COLO829 (cell line): ENCODE measurements at places on chromosomes 4 and X.

DNA sequence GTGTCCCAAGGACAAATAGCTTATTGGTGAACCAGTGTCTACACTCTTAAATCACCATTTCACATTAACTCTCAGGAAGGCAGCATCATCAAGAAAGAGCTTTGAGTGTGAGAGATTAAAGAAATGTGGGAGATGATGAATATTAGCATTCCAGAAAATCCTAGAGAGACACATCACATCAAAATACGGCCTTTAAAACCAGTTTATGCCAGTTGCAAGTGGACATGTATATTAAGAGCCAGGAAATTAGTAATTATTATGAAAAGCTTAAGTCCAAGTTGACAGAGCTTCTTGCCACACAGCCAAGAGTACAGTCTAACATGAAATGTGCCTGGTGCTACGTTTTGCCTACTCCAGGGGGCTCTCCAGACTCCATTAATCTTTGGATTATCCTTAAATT is 503.0 kb upstream of the BOD1L1 start:
- DNase-seq = no peak

GRCh38 chr4:78627046-78627965 is 75.7 kb downstream of the ANXA3 start:
- DNase-seq = no peak

GRCh38 chr4:48420144-48420543 is 63.0 kb upstream of the SLC10A4 start:
- no peak for DNase-seq

DNA sequence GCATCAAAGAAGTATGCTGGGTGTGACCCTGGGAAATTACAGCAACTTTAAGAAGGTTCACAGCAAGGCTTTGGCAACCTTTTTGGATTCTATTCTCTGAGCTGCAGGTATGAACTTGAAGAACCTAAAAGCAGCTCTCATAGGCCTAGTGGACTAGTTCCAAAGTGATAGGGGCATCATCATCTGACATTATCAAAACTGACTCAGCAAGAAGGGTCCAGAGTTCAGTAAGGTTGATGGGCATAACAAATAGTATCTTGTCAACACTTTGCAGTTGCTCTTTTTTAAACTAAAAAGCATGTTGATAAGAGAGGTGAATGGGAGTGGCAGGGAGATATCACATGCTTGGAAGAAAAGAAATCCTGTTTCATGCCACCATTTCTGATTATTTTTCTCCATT is 249.3 kb downstream of the ZNF674 start:
- DNase-seq = no peak

- DNase-seq = no peak
Observed at GRCh38 chr4:171849686-171850222, 36.5 kb downstream of the GALNTL6 start.

GRCh38 chrX:23732704-23733103 is 10.4 kb downstream of the ACOT9 start:
- DNase-seq = no peak

DNA sequence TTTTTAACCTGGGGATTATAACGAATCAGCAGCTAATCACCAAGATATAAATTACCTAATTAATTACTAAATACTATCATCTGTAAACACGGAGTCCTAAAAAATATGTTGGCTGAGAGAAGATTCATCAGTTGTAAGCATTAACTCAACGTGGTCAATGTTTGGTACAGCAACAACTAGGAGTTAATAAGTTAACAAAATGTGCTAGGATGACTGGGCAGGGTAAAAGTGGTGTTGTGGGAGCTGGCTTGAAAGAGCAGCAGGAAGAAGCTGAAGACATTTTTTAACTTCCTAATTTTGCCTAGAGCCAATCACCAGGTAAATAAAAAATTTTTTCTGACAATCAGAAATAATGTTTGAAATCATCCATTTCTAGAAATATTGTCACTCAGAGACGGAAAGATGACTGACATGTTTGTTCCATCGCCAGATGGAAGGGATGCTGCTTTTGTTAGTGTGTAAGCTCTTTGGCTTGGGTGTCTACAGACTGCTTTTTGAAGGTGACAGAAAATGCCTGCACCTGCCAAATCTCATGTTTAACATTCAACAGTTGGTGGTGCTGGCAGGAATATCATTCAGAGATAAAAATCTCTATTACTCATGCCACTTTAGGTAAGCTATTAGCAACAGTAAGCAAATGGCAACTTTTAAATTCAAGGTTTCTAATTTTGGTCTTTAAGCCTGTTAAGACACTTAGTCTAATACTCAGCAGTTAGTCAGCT is 1126.9 kb downstream of the STPG2 start:
- DNase-seq = no peak

- DNase-seq = peak; percentile 48
Observed at GRCh38 chrX:12956704-12957534, 18.0 kb upstream of the TMSB4X start.

GRCh38 chrX:135345107-135345589 is 35.9 kb downstream of the ETDC start:
- no peak for DNase-seq

- no peak for DNase-seq
Observed at GRCh38 chr4:55808186-55808585, 11.4 kb upstream of the EXOC1L start.

DNA sequence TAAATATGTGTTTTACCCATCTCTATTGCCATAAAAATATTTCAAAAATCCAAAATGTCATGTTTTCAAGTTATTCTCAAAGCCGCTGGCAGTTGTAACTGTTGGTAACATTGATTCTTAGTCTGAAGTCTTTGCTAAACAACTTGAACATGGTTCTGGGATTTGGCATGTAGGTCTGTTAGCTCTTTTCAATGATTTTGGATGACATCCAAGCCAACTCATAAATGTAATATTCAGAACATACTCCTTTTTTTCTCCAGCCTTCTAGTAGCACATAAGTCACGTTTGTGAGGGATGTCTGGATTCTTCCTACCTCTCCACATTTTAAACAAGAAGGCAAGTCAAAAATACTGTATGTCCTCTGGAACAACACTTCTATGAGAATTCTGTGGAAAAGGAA is 305.3 kb downstream of the PRR32 start:
- DNase-seq = no peak
